ENCODE measurements at places on chromosomes 2 and 18. TPM values are rescaled to one million over a fixed set of nuclear protein-coding genes. Genes with fewer than 3 reads are reported as not detected.
A peak's percentile ranks its signal among the peaks of the same experiment; 100 is the strongest.

DNA sequence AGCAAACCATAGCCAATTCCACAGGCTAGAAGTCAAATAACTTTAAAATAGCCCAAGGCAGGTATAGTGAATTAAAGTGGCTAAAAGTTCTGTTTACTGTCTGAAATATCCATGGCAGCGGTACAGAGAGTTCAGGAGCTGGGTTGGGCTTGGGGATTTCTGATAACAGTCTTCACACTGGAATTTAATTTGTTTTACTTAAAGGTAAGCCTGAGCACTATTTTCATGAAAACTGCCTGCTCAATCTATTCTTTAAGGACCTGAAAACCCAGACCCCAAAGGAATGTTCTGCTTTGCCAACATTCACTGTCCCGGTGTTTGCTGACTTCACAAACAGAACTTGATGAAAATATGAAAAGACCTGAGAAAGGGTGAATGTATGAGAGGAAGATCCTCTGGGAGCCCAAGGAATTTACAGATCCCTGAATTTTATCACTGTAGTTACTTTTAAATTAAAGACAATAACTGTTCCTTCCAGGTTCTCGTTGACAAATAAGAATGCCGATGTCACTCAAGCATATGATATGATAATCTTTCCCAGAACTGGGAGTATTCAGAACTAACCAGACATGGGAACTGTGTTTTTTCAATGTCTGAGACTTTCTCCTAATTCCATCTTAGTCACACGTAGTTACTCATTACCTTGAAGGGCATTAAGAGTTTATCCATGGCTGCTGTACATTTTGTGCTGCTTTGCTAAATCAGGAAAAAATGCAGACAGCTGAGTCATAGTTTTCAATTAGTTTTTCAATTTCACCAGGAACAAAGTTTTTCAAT lies 28.3 kb upstream of the ITGB6 start:
- no peak overlapping the region for H3K27ac ChIP-seq
- H3K36me3 ChIP-seq: no peaks in the 10 kb centered on the region
- H3K4me3 ChIP-seq: no peak overlapping the region

- H3K36me3 ChIP-seq: no peaks in the 10 kb centered on the region
- H3K4me1 ChIP-seq: no peaks in the 10 kb centered on the region
- no peaks in the 10 kb centered on the region for H3K27me3 ChIP-seq
- peak; percentile 63 for DNase-seq
- H3K4me3 ChIP-seq: no peak overlapping the region
Observed at GRCh38 chr2:72770879-72771461, 54.9 kb downstream of the EXOC6B start.

DNA sequence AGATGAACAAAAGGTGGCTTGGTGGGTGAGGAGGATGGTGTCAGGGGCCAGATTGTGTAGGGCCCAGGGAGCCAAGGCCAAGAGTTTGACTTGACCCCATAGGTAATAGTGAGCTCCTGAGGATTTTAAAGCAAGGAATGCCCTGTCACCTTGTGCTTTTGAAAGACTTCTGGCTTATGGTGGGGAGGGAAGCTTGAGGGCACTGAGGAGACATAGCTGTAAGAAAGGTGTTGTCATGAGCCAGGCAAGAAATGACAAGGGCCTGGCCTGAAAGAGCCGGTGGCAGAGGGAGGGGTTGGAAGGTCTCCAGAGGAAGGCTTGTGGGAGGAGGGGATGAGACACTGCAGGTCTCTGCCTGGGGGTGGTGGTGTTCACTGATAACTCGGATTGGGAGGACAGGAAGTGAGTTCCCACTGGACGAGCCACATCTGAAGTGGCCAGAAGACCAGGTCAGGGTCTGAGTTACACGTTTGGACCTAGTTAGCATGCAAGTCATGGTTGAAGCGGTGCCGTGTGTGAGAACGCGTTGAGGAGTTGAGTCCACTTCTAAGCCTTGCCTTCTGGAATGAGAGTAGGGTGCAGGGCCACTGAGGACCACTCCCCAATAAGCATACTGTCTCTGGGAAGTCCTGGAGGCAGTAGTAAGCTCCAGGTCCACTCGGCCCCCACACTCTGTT lies 64.3 kb downstream of the TET3 start:
- peaks cover 19% of the 10 kb centered on the region for H3K4me1 ChIP-seq
- no peak for DNase-seq
- H3K4me3 ChIP-seq: no peak overlapping the region
- peaks cover 18% of the 10 kb centered on the region for H3K36me3 ChIP-seq
- no peak overlapping the region for H3K27ac ChIP-seq
- H3K27me3 ChIP-seq: peaks cover 8% of the 10 kb centered on the region

- DNase-seq: no peak
- no peaks in the 10 kb centered on the region for H3K4me1 ChIP-seq
- H3K4me3 ChIP-seq: no peak overlapping the region
- peaks cover 3% of the 10 kb centered on the region for H3K27me3 ChIP-seq
Observed at GRCh38 chr2:161982548-161983330, 91.3 kb downstream of the DPP4 start.

DNA sequence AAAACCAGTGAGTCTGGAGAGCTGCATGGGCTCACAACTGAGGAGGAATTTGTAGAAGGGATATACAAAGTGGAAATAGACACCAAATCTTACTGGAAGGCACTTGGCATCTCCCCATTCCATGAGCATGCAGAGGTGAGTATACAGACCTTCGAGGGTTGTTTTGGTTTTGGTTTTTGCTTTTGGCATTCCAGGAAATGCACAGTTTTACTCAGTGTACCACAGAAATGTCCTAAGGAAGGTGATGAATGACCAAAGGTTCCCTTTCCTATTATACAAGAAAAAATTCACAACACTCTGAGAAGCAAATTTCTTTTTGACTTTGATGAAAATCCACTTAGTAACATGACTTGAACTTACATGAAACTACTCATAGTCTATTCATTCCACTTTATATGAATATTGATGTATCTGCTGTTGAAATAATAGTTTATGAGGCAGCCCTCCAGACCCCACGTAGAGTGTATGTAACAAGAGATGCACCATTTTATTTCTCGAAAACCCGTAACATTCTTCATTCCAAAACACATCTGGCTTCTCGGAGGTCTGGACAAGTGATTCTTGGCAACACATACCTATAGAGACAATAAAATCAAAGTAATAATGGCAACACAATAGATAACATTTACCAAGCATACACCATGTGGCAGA lies 3.6 kb downstream of the TTR start:
- DNase-seq: no peak
- H3K27ac ChIP-seq: no peak overlapping the region
- H3K4me3 ChIP-seq: no peak overlapping the region
- peaks cover 15% of the 10 kb centered on the region for H3K4me1 ChIP-seq
- no peaks in the 10 kb centered on the region for H3K36me3 ChIP-seq

DNA sequence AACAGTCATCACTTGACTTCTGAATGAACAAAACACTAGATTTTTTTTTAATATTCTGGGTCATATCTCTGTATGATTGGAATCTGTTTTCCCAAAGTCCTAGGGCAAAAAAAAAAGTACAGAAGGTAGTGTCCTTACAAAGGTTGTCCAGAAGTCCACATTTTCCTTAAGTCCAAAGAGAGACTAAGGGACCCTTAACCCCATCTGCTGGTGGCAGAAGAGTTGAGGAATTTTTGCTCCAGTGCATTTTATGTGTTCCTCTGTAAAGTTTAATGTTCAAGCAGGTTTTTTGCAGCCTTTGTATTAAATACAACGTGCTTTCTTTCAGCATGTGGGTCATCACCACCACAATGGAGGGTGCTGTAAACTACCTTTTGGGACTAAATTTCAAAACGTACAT lies 215.9 kb downstream of the SP3 start:
- no peaks in the 10 kb centered on the region for H3K36me3 ChIP-seq
- H3K27ac ChIP-seq: no peak overlapping the region
- DNase-seq: no peak
- no peak overlapping the region for H3K4me3 ChIP-seq
- peaks cover 24% of the 10 kb centered on the region for H3K4me1 ChIP-seq

DNA sequence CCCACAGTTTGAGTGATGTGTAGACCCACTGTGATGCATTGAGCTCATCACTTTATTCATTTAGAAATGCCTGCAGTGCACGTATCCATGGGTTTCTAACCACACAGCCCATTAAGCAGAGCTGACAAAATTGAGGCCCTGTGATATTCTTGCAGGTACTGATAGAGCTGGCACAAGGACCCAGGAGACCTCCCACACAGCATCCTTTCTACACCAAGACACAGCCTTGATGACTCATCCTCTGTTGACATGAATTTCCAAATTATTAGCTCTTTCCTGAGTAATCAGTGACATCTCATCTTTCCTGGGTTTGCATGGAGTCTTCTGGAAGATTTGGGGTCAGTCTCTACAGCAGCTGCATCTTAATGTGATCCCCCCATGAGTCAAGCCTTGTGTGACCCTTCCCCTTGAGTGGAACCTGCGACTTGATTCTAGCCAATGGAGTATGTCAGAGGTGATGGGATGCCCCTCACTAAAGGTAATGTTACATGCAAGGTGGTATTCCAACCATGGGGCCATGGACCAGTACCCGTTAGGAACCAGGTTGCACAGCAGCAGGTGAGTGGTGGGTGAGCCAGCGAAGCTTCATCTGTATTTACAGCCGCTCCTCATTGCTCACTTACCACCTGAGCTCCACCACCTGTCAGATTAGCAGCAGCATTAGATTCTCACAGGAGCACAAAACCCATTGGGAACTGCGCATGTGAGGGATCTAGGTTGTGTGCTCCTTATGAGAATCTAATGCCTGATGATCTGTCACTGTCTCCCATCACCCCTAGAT lies 181.1 kb upstream of the ARL4C start:
- H3K27ac ChIP-seq: no peak overlapping the region
- no peak for DNase-seq
- H3K27me3 ChIP-seq: no peaks in the 10 kb centered on the region
- no peaks in the 10 kb centered on the region for H3K36me3 ChIP-seq

IL18RAP gene
- not detected for total RNA-seq

BBS5 gene
- 3.2 TPM for total RNA-seq
